Activated CD4-positive, alpha-beta T cell treated with anti-CD3 and anti-CD28 coated beads, Interleukin-2, amount 50 U/mL, for 24 hours (primary cell): ENCODE measurements at places on chromosomes 3 and 15.
A peak's percentile ranks its signal among the peaks of the same experiment; 100 is the strongest.

- DNase-seq, result no peak
These were observed 631.0 kb upstream of the GRM7 start for GRCh38 chr3:6229778-6230410.

- DNase-seq, result no peak
These were observed 10.8 kb upstream of the PHLDB2 start for GRCh38 chr3:111848283-111848682.

GRCh38 chr15:36844534-36844998, 255.8 kb downstream of the MEIS2 start:
- DNase-seq, result no peak

- DNase-seq, result no peak
These were observed 491.9 kb downstream of the NTRK3 start for GRCh38 chr15:87764461-87765240.

- DNase-seq, result no peak
These were observed 18.5 kb downstream of the MIX23 start for GRCh38 chr3:122364490-122364889.

GRCh38 chr3:153247331-153248330, 85.6 kb downstream of the RAP2B start:
- no peak for DNase-seq

GRCh38 chr3:122215592-122216298, 32.3 kb downstream of the CASR start:
- no peak for DNase-seq

GRCh38 chr15:71005895-71006294, 109.4 kb upstream of the THSD4 start:
- DNase-seq, result no peak

DNA sequence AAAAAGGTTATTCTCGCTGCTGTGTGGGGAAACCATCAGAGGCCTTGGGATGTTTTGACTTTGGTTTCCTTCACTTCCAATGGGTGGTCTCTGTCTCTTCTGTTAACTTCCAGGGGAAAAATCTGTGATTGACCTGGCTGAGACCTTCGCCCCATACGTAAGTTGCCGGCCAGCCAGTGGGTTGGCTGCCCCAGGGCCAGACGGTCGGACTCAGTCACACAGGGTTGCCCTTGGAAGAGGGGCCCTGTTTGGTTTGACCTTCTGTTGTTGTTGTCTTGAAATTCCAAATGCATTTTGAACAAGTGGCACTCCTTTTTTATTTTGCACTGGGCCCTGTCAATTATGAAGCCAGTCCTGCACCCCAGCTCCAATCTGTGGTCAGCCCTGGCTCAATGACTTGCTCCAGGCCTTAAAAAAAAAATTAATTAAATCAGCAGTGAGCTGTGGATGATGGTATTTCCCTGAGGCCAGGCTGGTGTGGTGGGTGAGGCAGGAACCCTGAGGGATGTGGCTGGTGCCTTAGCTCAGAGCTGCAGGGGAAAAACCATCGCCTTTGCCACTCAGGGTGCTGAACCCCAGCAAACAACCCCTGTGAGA, 4.5 kb downstream of the FAM107A start:
- no peak for DNase-seq

DNA sequence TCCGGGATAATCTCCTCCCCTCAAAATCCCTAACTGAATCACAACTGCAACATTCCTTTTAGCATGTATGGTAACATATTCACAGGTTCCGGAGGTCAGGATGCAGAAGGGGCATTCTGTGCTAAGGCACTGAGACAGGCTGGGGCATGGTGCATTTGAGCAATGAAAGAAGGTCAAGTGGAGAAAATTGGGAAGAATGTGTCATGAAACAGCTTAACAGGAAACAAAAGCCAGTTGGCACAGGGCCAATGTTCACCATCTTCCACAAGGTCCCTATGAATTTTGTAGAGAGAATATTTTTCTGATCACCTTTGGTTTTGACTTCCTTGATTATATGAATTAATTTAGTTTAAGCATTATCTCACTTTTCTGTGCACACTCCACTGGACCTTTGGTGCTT, 587.7 kb upstream of the NR2F2 start:
- DNase-seq, result no peak

DNA sequence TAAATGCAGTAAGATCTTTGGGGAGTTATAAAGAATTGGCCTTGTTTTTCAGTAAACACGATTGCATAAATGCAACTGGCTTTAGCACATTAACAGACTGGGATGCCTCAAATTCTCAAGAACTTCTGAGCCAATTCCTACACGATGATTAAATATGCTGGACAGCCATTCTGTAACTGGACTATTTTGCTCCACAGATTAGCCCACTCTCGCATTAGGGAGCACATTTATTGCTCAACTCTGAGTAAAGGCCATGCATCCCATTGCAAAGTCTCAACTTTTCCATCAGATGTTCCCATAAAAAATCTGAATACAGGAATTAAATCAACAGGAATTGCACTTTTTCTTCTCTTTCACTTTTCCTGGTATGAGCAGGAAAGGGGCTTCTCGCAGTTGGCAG, 66.7 kb upstream of the PRICKLE2 start:
- no peak for DNase-seq

DNA sequence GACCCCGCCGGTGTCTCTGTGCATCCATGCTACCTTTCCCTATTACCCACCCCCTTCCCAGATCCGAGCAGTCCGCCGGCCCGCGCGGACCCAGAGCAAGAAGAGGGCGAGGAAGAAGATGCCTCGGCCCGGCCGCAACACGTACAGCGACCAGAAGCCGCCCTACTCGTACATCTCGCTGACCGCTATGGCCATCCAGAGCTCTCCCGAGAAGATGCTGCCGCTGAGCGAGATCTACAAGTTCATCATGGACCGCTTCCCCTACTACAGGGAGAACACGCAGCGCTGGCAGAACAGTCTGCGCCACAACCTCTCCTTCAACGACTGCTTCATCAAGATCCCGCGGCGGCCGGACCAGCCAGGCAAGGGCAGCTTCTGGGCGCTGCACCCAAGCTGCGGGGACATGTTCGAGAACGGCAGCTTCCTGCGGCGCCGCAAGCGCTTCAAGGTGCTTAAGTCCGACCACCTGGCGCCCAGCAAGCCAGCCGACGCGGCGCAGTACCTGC, 788 bp downstream of the FOXB1 start:
- DNase-seq, result no peak

- no peak for DNase-seq
These were observed 33.4 kb downstream of the POC1A start for GRCh38 chr3:52120556-52121463.

DNA sequence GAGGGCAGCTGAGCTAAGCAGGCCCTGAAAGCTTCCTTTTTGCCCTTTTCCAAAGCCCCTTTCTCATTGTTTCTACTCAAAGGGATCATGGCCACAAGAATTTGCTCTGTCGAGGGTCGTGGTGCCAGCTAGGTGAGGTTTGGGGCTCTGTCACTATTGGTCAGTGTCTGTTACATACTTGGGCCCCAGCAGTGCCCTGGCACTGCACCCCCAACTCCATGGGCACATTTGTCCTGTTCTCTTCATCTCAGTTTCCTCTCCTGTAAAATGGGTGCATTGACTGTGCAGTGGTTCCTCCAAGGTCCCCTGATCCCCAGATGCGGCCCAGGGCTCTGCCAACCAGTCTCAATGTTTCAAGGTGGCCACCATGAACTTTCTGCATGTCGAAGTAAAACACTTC, 62.1 kb downstream of the SLC6A6 start:
- DNase-seq, result no peak

- no peak for DNase-seq
These were observed 36.6 kb downstream of the MRAS start for GRCh38 chr3:138384976-138385375.

DNA sequence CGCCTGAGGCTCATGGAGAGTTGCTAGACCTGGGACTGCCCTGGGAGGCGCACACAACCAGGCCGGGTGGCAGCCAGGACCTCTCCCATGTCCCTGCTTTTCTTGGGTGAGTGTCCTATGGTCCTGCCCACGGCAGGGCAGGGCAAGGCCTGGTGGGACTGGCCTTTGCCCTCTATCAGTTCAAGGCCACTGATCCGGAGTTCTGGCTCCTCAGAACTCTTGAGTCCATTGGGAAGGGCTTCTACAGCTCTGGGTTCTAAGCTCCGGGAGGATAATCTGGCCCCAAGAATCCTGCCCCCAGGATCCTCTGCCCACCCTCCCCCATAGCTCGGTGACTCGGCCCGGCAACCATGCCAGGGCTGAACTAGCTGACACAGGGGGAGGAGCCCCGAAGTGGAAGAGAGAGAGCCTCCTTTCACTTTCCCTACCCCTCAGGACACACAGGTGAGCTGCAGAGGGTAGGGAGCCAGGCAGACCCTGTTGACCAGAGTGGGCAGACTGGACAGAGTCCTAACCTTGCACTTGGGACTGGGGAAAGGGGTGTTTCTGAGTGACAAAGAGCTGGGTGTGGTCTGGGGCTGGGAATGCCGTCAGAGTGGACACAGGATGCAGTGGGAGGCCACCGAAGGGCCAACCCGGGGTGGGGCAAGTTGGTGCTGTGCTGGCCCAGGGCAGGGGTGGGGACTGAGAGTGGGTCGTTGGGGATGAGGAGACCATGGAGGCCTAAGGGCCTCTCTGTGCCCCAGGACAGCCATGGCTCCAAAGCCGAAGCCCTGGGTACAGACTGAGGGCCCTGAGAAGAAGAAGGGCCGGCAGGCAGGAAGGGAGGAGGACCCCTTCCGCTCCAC, 664 bp downstream of the PARP3 start:
- peak; percentile 24 for DNase-seq

GRCh38 chr15:33313491-33313890, 2.7 kb downstream of the RYR3 start:
- no peak for DNase-seq

- no peak for DNase-seq
These were observed 188.5 kb downstream of the GHSR start for GRCh38 chr3:172259726-172260248.

DNA sequence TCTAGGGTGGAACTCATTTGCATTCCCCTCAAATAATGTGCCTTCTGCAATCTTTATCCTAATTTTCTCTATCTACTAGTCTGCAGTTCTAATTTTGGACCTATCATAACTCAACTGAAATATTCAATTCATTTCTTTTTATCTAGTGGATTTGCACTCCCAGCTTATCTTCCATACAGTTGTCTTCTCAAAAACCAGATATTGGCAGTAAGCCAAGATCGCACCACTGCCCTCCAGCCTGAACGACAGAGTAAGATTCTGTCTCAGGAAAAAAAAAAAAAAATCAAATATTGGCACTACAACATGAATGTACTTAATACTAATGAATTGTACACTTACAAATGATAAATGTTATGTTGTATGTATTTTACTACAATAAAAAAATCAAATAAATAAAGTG, 18.0 kb upstream of the CHMP2B start:
- no peak for DNase-seq

DNA sequence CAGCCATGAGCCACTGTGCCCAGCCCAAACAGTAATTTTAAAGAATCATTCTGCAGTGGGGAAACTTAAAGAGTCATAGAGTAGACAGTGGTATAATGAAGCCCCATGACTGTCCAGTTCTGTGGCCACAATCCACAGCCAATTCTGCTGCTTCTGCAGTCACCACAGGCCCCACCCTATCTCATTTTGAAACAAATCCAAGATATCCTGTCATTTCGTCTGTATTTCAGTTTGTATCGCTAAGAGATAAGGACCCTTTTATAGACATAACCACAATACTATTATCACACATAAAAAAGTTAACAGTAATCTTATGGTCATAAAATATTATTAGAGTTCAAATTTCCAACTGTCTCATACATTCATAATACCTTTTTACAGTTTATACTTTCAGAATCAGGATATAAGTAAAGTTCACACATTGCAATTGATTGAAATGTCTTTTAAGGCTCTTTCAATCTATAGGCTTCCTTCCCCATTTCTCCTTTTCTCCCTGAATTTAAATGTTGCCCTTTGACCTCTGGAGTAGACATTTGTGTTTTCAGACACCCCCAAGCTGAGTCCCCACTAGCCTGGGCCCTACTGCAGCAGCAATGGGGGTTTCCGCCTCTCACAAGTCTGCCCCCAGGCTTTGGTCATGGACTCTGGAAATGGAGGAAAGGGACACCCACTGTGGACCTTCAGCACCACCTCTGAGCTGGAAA, 4.2 kb upstream of the NUP210 start:
- no peak for DNase-seq

GRCh38 chr3:100781301-100781700, 72.0 kb downstream of the TFG start:
- no peak for DNase-seq

- DNase-seq, result no peak
These were observed 58.2 kb downstream of the PHLDB2 start for GRCh38 chr3:111917300-111917699.

GRCh38 chr15:83694015-83694414, 40.1 kb downstream of the ADAMTSL3 start:
- no peak for DNase-seq

DNA sequence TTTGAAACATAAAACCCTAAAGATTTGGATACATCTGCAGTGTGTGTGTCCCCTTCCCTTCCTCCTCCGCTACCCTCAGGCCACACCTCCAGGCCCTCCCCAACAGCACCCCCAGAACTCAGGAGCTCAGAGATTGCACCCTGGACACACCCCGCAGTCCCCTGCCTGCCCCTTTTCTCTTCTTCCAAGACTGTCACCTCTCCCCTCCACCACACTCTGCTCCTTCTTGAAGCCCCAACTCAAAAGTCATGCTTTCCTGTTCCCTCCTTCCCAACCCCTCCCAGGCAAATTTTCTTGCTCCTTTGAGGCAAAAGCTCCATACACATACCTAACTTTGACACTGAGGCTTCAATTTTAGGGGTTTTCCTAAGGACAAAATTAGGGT, 285.7 kb upstream of the STT3B start:
- no peak for DNase-seq

- DNase-seq, result peak; percentile 64
These were observed 19.6 kb downstream of the CLK3 start for GRCh38 chr15:74635228-74635627.

DNA sequence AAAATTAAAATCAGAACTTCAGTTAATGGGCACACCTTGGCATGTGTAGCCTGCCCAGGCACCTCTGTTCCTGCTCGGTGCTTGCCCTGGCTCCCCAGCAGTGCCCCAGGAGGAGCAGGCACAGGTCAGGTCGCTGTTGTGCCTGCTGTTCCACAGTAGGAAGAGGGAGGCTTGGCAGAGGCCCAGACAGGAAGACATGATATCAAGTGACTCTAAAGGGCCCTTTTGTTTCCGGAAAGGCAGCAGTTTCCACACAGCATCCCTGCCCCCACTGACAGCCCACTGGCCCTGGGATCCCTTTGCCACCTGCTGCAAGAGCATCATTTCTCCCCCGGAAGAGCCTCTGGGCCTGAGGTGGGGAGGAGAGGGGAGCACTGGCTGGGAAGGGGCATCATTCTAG, 40.5 kb upstream of the HES1 start:
- DNase-seq, result no peak

GRCh38 chr15:65595960-65596359, 15.0 kb downstream of the INTS14 start:
- DNase-seq, result no peak

- no peak for DNase-seq
These were observed 19.5 kb downstream of the MRAS start for GRCh38 chr3:138367911-138368310.

GRCh38 chr15:55407498-55408011, 604 bp downstream of the CCPG1 start:
- DNase-seq, result no peak
